Lower lobe of right lung (tissue), 2 donors: ENCODE measurements at places on chromosomes 13 and 19. TPM values are rescaled to one million over a fixed set of nuclear protein-coding genes. Genes with fewer than 3 reads are reported as not detected.

- H3K27ac ChIP-seq = peak overlapping the region; percentile 46
- no peak for DNase-seq
- no peak overlapping the region for H3K4me3 ChIP-seq
- no peaks in the 10 kb centered on the region for H3K27me3 ChIP-seq
- H3K36me3 ChIP-seq = peaks cover 17% of the 10 kb centered on the region
These were observed 90.4 kb downstream of the COL4A1 start for GRCh38 chr13:110216398-110217041.

DNA sequence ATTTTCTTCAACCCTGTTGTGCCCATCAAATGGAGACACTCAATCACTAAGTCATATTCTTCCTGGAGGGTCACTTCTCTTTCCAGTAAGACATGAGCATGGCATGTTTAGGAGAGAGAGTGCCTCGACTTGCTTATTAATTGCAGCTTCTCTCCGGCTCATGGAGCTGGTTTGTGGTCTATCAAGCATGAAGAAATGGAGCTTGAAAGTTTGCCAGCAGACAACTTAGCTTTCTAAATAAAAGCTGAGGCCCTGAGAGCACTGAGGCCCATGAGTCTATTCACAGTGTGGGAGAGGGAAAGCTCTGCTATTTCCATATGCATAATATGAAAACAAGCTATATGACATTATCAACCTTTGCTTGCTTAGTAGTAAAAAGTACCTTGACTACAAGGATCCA lies 378.5 kb downstream of the FGF9 start:
- H3K27me3 ChIP-seq = no peaks in the 10 kb centered on the region
- no peak overlapping the region for H3K27ac ChIP-seq
- no peaks in the 10 kb centered on the region for H3K36me3 ChIP-seq
- H3K4me1 ChIP-seq = no peaks in the 10 kb centered on the region
- no peak for DNase-seq
- H3K4me3 ChIP-seq = no peak overlapping the region

- peaks cover 34% of the 10 kb centered on the region for H3K4me1 ChIP-seq
- no peak for DNase-seq
- no peak overlapping the region for H3K27ac ChIP-seq
- H3K4me3 ChIP-seq = no peak overlapping the region
- no peaks in the 10 kb centered on the region for H3K36me3 ChIP-seq
- peaks cover 9% of the 10 kb centered on the region for H3K27me3 ChIP-seq
These were observed 1.7 kb downstream of the ANO8 start for GRCh38 chr19:17332677-17333581.

DNA sequence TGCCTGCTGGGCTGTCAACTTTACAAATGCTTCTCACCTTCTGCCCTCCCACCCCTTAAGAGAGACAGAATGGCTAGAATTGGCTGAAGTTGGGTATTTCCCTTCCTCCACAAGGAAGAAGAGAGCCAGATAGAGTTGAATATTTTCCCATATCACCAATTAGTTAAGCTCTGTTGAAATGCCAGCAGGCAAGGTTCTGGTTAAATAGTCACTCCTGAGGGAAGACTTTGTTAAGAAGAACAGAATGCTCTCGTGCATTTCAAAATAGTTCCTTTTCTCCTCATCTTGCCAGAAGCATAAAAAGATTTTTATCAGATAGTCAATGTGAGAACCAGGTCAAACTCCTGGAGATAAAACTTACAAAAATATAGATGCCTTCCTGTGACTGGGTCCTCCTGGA lies 2857.0 kb upstream of the PCDH20 start:
- no peaks in the 10 kb centered on the region for H3K4me1 ChIP-seq
- H3K4me3 ChIP-seq = no peak overlapping the region
- H3K27ac ChIP-seq = no peak overlapping the region
- no peak for DNase-seq

GRCh38 chr19:38850436-38850975 lies 720 bp upstream of the HNRNPL start:
- H3K27ac ChIP-seq = peak overlapping the region; percentile 100
- H3K27me3 ChIP-seq = no peaks in the 10 kb centered on the region
- H3K36me3 ChIP-seq = peaks cover 30% of the 10 kb centered on the region
- no peak for DNase-seq
- peak overlapping the region; percentile 83 for H3K4me3 ChIP-seq

GRCh38 chr13:101488734-101489133 lies 36.3 kb downstream of the ITGBL1 start:
- no peaks in the 10 kb centered on the region for H3K4me1 ChIP-seq
- no peak overlapping the region for H3K27ac ChIP-seq
- H3K27me3 ChIP-seq = no peaks in the 10 kb centered on the region
- H3K36me3 ChIP-seq = no peaks in the 10 kb centered on the region
- no peak overlapping the region for H3K4me3 ChIP-seq

- H3K27ac ChIP-seq = no peak overlapping the region
- peak overlapping the region; percentile 37 for H3K4me3 ChIP-seq
- DNase-seq = peak; percentile 84
- H3K27me3 ChIP-seq = no peaks in the 10 kb centered on the region
- peaks cover 18% of the 10 kb centered on the region for H3K4me1 ChIP-seq
These were observed 23.9 kb upstream of the ZBTB7A start for GRCh38 chr19:4090356-4091220.

- no peak overlapping the region for H3K4me3 ChIP-seq
- no peak for DNase-seq
- H3K4me1 ChIP-seq = peaks cover 29% of the 10 kb centered on the region
These were observed 5.4 kb downstream of the NCLN start for GRCh38 chr19:3190921-3191805.

GRCh38 chr13:21078501-21078900 lies 17.1 kb upstream of the LATS2 start:
- H3K27me3 ChIP-seq = no peaks in the 10 kb centered on the region
- DNase-seq = no peak
- no peak overlapping the region for H3K4me3 ChIP-seq
- H3K27ac ChIP-seq = no peak overlapping the region
- no peaks in the 10 kb centered on the region for H3K36me3 ChIP-seq
- H3K4me1 ChIP-seq = peaks cover 26% of the 10 kb centered on the region

KRTDAP gene
- 0.89 TPM for total RNA-seq

SSBP4 gene
- total RNA-seq = 65.6 TPM

HDGFL2 gene
- 29.4 TPM for total RNA-seq

SEMA6B gene
- total RNA-seq = 11.3 TPM

DIAPH3 gene
- total RNA-seq = 3.2 TPM

CNMD gene
- total RNA-seq = not detected

NLRP7 gene
- total RNA-seq = 0.15 TPM
